SK-N-DZ (cell line): ENCODE measurements at places on chromosomes 16 and 17.

GRCh38 chr17:9241774-9242496, 220.6 kb downstream of the NTN1 start:
- DNase-seq = no peak

- DNase-seq = peak; percentile 97
Measured at GRCh38 chr16:25298165-25298872, 40.7 kb upstream of the ZKSCAN2 start.

DNA sequence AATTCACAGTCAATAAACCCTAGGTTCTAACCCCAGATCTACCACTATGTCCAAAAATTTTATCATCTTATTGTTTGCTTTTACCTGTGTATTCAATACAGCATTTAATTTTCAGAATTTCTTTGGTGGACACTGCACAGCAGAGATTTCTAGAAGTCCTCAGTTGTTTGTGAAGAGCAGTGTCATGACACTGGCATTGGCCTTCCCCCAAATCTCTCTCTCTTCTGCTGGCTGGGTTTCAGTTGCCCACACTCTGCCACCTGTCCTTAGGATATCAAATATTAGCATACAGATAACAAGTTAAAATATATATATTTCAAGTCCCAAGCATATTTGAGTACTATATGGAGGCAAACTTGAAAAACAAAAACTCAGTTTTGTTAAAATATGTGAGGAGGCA, 2.0 kb upstream of the THUMPD1 start:
- DNase-seq = no peak

- DNase-seq = no peak
Measured at GRCh38 chr17:29614349-29615047, 8.2 kb downstream of the CORO6 start.

GRCh38 chr16:31501966-31502348, 6.2 kb downstream of the RUSF1 start:
- no peak for DNase-seq

DNA sequence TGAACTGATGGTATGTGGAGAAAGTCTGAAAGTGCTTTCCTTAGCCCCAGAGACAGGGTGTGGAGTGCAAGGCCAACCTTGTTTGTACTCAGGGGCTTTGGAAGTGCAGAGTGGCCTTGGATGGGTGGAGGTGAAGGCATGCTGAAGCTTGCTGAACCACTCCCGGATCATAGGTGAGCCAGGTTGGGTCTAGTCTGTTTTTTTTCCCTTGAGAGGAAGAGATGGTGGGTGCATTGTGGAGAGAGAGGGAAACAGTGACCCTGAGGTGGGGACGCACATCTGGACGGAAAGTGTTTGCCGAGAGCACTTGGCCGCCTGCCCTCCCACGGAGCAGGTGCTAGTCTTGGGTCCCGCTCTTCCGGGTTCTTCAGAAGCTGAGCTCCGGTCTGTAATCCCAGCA, 12.5 kb downstream of the ABAT start:
- no peak for DNase-seq
